ENCODE measurements at places on chromosomes 6 and 20.

DNA sequence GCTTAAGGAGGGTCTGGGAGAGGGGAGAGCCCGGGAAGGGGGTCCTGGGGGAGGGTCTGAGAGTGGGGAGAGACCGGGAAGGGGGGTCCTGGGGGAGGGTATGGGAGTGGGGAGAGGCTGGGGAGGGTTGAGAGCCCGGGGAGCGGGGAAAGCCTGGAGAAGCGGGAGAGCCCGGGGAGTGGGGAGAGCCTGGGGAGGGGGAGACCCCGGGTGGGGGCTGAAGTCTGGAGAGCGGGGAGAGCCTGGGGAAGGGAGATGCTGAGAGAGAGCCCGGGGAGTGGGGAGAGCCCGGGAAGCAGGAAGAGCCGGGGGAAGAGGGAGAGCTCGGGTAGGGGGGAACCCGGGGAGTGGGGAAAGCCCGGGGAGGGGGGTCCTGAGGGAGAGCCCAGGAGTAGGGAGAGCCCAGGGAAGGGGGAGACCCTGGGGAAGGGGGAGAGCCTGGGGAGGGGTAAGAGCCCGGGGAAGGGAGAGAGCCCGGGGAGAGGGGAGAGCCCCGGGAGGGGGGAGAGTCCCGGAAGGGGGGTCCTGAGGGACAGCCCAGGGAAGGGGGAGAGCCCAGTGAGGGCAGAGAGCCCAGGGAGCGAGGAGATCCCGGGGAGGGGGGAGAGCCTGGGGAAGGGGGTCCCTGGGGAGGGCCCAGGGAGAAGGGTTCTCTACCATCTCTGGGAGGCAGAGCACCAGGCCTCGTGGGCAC is 148.5 kb downstream of the SYNDIG1 start:
- DNase-seq = no peak

GRCh38 chr6:31007694-31008093 is 2.6 kb upstream of the MUC22 start:
- no peak for DNase-seq

- no peak for DNase-seq
Observed at GRCh38 chr6:1594445-1595200, 15.1 kb upstream of the FOXC1 start.

- no peak for DNase-seq
Observed at GRCh38 chr6:72739368-72739779, 117.5 kb downstream of the KCNQ5 start.

GRCh38 chr6:111024681-111025080 is 42.8 kb downstream of the RPF2 start:
- DNase-seq = no peak

DNA sequence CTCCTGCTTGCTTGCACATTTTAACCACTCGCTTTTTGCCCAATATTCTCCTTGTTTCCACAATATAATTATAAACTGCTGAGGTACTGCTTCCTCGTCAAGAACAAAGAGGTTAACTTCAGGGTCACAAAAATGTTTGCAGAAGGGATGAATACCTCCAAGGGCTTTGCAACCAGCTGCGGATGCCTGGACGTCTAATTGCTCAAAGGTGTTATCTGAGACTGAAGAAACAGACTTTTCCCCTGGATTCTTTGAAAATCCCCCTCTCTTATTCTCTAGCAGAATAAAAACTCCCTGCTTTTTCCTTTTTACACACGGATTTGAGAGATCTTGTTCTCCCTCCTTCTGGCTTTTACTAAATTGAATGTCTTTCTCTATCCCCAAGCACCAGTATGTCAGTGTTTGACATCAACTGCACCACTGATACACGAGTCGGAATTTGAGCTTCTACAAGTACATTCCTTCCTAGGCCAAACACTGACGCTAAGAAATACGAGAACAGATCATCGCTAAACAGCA is 336 bp upstream of the SMPDL3A start:
- DNase-seq = no peak

- no peak for DNase-seq
Observed at GRCh38 chr6:35491558-35492257, 5.2 kb downstream of the TEAD3 start.

- no peak for DNase-seq
Observed at GRCh38 chr6:168367285-168367751, 47.7 kb upstream of the DACT2 start.

DNA sequence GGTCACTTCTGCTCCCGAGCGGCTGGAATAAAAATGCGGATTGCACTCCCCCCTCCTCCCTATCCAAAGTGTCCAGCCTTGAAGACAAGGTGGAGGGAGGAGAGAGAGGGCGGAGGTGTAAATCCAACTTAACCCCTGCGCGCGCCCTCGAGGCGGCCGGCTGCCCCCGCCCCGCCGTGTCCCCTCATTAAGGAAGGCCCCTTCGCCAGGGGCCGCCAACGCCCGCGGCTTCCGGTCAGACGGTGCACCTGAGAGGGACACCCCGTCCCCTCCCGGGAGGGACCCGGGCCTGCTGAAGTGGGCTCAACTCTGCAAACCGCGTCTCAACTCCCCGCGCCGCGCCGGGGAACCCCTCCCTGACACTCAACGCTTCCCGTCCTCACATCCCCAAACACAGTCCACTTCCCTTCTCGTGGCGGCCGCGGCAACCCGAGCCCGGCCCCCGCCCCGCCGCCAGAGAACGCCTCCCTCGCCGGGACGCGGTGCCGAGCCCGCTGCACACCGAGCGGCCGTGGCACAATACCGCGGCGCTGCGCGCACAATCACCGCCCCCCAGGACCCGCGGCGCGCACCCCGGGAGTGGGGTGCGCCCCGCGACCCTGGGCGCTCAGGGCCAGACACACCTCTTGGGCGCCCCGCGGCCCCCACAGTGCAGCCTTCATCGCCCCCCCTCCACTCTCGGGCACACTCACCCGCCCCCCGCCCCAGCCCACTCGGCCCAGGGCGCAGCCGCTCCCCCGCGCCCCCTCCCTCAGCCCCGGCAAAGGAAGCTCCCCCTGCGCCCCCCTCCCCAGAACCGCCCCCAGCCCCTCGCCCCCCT is 102.5 kb downstream of the NOL4L start:
- peak; percentile 45 for DNase-seq

- DNase-seq = peak; percentile 65
Observed at GRCh38 chr20:25281541-25281991, 33.7 kb downstream of the PYGB start.

DNA sequence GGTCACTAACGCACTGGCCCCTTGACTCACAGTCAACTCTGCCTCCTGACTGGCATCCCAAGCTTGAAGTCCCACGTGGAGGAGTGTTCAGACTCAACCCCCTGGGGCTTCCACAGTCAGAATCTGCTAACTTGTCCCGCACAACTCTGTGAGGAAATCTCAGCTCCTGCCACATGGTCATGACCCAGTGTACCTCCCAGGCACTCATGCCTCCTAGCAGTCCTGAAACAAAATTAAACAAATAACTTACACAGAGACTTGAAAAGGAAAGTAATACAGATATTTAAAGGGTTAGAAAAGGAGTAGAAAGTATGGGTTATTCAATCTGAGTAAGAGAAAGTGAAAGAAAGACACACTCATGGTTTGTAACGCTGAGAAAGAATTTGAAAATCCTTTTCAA is 134.9 kb downstream of the GMDS start:
- no peak for DNase-seq

GRCh38 chr6:165985806-165986299 is 181.8 kb downstream of the TBXT start:
- DNase-seq = no peak

- no peak for DNase-seq
Observed at GRCh38 chr6:15349379-15349778, 103.5 kb downstream of the JARID2 start.

DNA sequence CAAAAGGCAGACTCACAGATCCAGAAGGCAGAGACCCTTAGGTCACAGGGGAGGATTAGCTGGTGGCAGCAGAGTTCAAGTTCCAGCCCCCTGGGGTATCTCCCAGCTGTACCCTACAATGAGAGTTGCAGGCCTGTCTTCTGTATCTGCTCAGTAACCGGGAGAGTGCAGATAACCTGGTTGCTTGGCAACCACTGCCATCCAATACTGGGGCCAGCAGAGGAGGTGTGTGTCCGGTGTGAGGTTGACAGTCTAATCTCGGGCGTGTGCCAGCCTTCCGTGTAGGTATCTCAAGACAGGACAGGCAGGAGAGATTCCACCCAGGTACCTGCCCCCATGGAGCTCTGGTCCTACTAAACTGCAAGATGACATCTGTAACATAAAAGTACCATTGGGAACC is 56.6 kb upstream of the TBC1D7 start:
- DNase-seq = no peak

DNA sequence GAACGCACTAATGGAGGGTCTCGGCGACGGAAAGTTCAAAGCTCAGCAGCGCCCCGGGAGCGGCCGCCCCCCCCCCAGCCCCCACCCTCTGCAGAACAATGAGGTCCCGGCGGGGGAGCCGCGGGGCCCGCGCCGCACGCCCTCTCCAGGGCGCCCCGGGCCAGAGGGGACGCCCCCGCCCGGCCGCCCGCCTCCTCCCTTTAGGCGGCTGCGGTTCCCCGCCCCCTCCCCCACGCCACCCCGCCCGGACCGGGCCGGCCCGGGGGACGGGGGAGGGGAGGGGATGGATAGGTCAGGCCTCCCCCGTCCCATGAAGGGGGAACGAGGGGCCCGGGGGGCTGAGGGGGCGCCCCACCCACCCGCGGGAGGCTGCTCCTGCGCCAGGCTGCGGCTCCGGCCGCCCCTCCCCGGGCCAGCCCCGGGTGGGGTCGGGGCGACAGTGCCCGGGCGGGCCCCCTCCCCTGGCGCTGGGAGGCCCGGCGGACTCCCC is 1.5 kb downstream of the NOL4L start:
- no peak for DNase-seq

DNA sequence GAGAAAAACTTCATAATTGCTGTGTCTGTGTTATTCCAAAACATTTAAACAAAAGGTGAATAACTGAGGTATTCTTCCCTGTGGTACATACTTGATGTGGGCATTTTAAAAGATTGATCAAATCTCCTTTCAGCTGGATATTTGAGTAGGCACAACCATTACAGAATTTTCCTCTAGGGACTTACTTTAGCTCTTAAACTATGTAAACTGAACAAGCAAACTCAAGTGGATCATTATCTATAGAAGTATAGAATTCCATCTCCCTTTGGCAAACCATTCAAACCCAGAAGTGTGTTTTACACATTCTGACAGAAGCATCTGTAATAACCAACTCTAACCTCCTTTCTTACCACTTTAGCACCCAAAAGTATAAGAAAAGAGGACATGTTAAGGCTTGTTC is 241.4 kb downstream of the ESR1 start:
- DNase-seq = no peak

GRCh38 chr6:128899341-128900050 is 16.6 kb downstream of the LAMA2 start:
- no peak for DNase-seq
